ENCODE measurements at places on chromosomes 4 and X.

GRCh38 chr4:80197601-80198440 lies 518 bp downstream of the PRDM8 start:
- H3K4me3 ChIP-seq: peak overlapping the region; percentile 40
- H3K36me3 ChIP-seq: peaks cover 26% of the 10 kb centered on the region
- no peaks in the 10 kb centered on the region for H3K27me3 ChIP-seq
- H3K4me1 ChIP-seq: peaks cover 14% of the 10 kb centered on the region
- H3K27ac ChIP-seq: no peak overlapping the region

GRCh38 chr4:109207061-109207460 lies 95.4 kb downstream of the COL25A1 start:
- H3K4me1 ChIP-seq: no peaks in the 10 kb centered on the region
- no peak overlapping the region for H3K4me3 ChIP-seq
- H3K36me3 ChIP-seq: no peaks in the 10 kb centered on the region
- H3K27me3 ChIP-seq: no peaks in the 10 kb centered on the region
- H3K27ac ChIP-seq: no peak overlapping the region

DNA sequence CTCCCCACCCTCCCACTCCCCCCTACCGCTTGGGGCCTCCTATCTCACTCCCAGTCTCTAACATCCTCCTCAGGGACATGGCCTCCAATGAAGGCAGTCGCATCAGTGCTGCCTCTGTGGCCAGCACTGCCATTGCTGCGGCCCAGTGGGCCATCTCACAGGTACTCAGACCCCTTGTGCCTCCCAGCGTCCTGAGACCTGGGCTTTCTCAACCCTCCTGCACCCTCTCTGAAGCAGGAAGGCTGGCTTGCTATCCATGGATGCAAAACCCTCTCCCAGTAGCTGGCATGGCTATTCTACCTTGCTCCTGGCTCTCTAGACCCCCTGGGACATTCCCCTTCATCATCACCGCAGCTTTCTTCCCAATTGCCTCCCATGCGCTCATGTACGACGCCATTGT lies 13.3 kb upstream of the UBA1 start:
- no peak overlapping the region for H3K27ac ChIP-seq
- DNase-seq: no peak
- H3K36me3 ChIP-seq: peaks cover 56% of the 10 kb centered on the region
- H3K4me1 ChIP-seq: no peaks in the 10 kb centered on the region
- H3K4me3 ChIP-seq: no peak overlapping the region
- no peaks in the 10 kb centered on the region for H3K27me3 ChIP-seq

GRCh38 chr4:176791591-176792325 lies 964 bp downstream of the VEGFC start:
- H3K4me3 ChIP-seq: no peak overlapping the region
- no peak overlapping the region for H3K27ac ChIP-seq
- H3K4me1 ChIP-seq: peaks cover 9% of the 10 kb centered on the region
- no peak for DNase-seq

DNA sequence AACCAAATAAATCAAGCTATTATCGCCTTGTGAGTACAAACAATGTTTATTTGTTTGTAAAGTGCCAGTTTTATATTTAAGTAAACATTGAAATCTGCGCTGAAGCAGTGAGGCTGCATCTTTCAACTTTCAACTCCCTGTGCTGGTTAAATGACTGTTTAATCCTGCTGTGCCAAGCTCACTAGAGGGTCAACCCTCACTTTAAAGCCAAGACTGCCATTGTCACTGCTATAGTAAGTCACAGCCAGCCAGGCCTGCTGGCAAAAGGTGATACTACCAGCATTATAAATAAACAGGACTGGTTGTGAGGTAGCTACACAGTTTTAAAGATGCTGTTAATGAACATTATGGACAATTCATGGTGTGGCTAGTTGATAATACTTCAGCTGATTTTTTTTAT lies 34.6 kb downstream of the EFHC2 start:
- no peaks in the 10 kb centered on the region for H3K36me3 ChIP-seq
- H3K4me1 ChIP-seq: no peaks in the 10 kb centered on the region
- H3K4me3 ChIP-seq: no peak overlapping the region
- H3K27ac ChIP-seq: no peak overlapping the region

DNA sequence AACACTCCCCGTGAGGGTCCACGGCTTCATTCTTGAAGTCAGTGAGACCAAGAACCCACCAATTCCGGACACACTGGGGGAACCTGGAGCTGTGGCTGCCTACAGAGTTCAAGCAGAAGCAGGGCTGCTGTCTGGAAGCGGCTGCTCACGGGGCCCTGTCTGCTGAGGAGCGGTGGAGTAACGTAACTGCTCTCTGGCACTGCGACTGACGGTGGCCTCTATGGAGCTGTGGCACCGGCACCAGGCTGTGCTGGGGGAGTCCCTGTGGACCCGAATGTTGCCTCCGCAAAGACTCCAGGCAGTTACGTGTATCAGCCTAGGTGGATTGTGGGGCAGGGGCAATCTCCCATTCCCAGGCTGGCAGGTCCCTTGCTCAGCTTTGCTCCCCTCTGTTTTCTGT lies 703.3 kb upstream of the FRG1 start:
- H3K36me3 ChIP-seq: no peaks in the 10 kb centered on the region
- DNase-seq: no peak
- no peaks in the 10 kb centered on the region for H3K4me1 ChIP-seq
- H3K27me3 ChIP-seq: no peaks in the 10 kb centered on the region
- H3K27ac ChIP-seq: no peak overlapping the region
- H3K4me3 ChIP-seq: no peak overlapping the region

DNA sequence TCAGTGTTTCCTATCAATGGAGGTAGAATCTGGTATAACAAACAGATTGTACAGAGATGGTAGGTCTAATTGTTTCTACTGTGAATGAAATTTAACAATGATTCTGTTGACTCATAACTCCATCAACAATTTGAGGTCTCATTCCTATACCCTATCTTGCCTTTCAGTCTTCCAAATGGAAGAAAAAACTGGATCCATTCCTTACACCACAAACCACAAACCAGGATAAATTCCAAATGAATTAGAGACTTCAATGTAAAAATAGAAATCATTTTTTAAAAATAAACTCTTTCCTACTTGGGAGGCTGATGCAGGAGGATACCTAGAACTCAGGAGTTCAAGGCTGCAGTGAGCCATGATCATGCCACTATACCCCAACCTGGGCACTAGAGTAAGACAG lies 114.4 kb upstream of the WDR44 start:
- H3K27me3 ChIP-seq: no peaks in the 10 kb centered on the region
- DNase-seq: no peak
- no peak overlapping the region for H3K27ac ChIP-seq
- H3K4me1 ChIP-seq: no peaks in the 10 kb centered on the region
- H3K4me3 ChIP-seq: no peak overlapping the region

GRCh38 chr4:169243825-169244609 lies 26.7 kb downstream of the SH3RF1 start:
- no peaks in the 10 kb centered on the region for H3K36me3 ChIP-seq
- H3K4me1 ChIP-seq: no peaks in the 10 kb centered on the region
- no peaks in the 10 kb centered on the region for H3K27me3 ChIP-seq
- DNase-seq: no peak

DNA sequence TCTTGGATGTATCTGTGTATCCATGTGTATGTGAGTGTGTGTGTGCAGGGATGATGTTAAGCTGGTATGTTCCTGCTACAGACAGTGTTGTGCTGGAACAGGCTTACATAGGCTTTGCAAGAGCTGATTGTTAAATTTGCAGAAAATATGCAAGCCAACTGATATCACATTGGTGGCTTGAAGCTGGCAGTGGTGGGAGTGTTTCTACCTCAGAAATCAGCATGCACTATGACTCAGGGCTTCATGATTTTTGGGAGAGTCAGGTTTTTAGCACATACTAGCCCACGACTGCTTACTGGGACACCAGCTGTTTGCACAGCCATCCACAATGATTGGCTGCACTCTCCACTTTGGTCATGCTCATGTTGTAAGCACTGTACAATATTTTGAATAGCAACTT lies 261.8 kb downstream of the DHX15 start:
- no peak overlapping the region for H3K27ac ChIP-seq
- H3K4me1 ChIP-seq: no peaks in the 10 kb centered on the region
- H3K36me3 ChIP-seq: no peaks in the 10 kb centered on the region
- no peaks in the 10 kb centered on the region for H3K27me3 ChIP-seq
- no peak for DNase-seq

DNA sequence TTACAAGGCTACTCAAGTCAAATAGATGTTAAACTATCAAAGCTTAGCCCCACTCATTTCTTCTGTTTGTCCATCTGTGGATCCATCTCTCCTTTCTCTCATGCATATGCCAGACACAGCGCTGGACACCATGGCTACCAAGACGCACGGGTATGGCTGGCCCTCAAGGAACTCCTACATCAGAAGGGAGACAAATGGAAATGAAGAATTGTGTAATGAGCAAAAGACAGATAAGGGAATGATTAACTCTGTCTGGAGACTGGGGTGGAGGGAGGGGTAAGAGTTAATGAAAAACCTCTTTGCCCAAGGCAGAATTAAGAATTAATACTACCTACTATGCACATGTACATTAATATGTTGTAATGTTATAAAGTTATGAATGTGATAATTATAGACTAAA lies 88.1 kb downstream of the MGST2 start:
- H3K4me3 ChIP-seq: no peak overlapping the region
- peaks cover 3% of the 10 kb centered on the region for H3K27me3 ChIP-seq
- H3K27ac ChIP-seq: no peak overlapping the region
- DNase-seq: no peak

GRCh38 chrX:6026980-6027379 lies 201.7 kb downstream of the NLGN4X start:
- no peak overlapping the region for H3K4me3 ChIP-seq
- no peaks in the 10 kb centered on the region for H3K27me3 ChIP-seq
- no peak overlapping the region for H3K27ac ChIP-seq
- no peaks in the 10 kb centered on the region for H3K4me1 ChIP-seq

DNA sequence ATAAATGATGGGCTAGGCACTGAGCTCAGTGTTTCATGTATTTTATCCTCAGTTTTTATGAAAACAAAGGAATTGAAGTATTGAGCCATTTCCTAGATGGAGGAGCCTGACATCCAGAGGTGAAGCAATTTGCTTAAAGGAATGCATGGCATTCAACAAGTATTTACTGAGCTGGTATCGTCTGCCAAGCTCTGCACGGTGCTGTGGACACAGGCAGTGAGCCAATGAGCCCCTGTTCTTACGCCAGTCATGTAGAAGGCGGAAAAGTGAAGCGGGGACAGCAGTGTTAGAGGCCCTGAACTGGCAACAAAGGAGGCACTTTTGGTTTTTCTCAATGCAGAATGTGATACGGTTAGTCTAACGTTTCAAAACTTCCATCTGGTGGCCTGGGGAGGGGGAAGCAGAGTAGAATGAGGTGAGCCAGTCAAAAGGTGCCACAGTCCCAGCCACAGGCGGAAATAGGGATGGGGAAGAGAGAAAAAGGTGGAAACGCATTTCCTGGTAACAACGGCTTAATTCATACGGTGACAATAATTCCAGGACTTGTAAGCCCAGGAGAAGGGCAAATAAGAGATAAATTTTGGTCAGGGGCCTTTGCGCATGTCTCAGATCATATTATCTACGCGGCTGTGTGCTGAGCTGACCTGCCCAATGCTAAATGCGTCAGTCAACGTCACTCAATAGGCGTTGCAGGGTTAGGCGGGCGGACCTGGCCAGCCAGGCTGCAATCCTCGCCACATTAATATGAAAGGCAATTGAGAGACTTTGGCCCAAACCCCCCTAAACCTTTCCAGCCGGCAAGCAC lies 133.9 kb downstream of the AFAP1 start:
- no peak overlapping the region for H3K27ac ChIP-seq
- H3K27me3 ChIP-seq: no peaks in the 10 kb centered on the region
- DNase-seq: no peak
- H3K4me1 ChIP-seq: no peaks in the 10 kb centered on the region

DNA sequence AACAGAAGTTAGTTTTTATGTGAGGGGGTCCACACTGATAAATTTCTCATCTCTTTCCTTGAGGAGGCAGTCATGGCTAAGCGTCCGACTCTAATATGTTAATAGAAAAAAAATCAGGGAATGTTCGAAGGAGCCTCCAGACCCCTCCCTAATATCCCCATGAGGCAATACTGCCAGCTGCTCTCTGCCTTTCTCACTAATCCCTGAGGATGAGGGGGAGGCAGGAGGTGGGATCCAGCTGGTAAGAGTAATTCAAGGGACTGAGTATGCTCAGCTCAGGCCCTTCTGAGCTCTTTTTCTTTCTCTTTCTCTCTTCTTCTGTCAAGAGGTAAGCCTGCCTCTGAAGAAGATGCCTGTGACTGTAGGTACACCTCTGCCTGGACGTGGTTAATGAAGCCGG lies 51.7 kb downstream of the PIR start:
- no peaks in the 10 kb centered on the region for H3K4me1 ChIP-seq
- H3K27me3 ChIP-seq: no peaks in the 10 kb centered on the region
- no peak overlapping the region for H3K4me3 ChIP-seq
- H3K27ac ChIP-seq: no peak overlapping the region
- no peaks in the 10 kb centered on the region for H3K36me3 ChIP-seq

DNA sequence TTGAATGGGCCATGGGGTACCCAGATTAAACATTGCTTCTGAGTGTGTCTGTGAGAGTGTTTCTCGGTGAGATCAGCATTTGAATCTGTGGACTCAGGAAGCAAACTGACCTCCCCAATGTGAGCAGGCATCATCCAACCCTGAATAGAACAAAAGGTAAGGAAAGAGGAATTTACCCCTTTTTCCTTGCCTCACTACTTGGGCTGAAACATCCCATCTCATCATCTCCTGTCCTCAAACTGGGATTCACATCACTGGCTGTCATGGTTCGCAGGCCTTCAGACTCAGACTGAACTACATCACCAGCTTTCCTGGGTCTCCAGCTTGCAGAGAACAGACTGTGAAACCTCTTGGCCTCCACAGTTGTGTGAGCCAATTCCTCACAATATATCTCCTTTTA lies 47.1 kb downstream of the TEC start:
- no peak for DNase-seq
- H3K4me1 ChIP-seq: no peaks in the 10 kb centered on the region
- no peak overlapping the region for H3K27ac ChIP-seq
- H3K4me3 ChIP-seq: no peak overlapping the region
- H3K27me3 ChIP-seq: no peaks in the 10 kb centered on the region
- no peaks in the 10 kb centered on the region for H3K36me3 ChIP-seq

DNA sequence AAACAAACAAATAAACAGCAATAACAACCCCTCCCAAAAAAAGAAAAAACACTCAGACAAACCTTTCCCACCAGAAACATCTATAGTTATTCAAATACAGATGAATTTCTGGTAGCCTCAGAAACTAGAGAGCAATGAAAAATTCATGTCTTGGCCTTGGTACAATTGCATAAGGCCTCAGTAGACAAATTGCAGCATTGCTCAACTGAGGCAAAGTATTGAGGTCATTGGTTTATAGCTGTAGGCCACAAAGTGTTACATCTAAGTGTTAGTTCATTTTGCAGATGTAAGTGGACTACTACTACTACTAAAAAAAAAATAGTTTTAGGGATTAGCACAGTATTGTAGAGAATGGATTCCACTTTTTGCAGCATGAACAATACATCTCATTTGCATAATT lies 2268.3 kb downstream of the ARAP2 start:
- H3K4me3 ChIP-seq: no peak overlapping the region
- H3K4me1 ChIP-seq: no peaks in the 10 kb centered on the region
- no peaks in the 10 kb centered on the region for H3K27me3 ChIP-seq
- no peak overlapping the region for H3K27ac ChIP-seq
- no peaks in the 10 kb centered on the region for H3K36me3 ChIP-seq

GRCh38 chr4:184843984-184844554 lies 18.3 kb upstream of the ACSL1 start:
- no peak overlapping the region for H3K4me3 ChIP-seq
- H3K27ac ChIP-seq: no peak overlapping the region
- DNase-seq: peak; percentile 19
- H3K27me3 ChIP-seq: peaks cover 11% of the 10 kb centered on the region

- DNase-seq: no peak
- H3K36me3 ChIP-seq: no peaks in the 10 kb centered on the region
- no peak overlapping the region for H3K27ac ChIP-seq
- H3K4me3 ChIP-seq: no peak overlapping the region
Observed at GRCh38 chr4:128068918-128069317, 7.8 kb downstream of the LARP1B start.
